ENCODE measurements at places on chromosomes 13 and 19.

DNA sequence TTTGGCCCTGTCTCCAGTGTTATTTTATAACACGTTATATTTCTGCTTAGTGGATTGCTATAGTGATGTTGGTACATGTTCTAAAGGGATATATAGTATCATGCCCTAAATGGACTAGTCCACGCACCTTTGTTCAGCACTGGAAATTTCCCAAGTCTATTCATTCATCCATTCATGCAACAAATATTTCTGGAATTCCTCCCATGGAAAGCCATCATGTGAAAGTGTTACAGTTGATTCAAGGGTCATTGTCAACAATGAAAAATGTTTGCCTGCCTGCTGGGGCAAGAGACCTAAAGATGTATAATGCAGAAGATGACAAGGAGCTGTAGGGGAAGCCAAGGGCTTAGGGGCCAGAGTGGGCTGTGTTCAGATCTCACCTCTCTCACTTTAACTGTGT, 10.8 kb upstream of the HSPH1 start:
- no peak for DNase-seq

- no peak for DNase-seq
Observed at GRCh38 chr19:38125238-38125637, 98.8 kb downstream of the DPF1 start.

DNA sequence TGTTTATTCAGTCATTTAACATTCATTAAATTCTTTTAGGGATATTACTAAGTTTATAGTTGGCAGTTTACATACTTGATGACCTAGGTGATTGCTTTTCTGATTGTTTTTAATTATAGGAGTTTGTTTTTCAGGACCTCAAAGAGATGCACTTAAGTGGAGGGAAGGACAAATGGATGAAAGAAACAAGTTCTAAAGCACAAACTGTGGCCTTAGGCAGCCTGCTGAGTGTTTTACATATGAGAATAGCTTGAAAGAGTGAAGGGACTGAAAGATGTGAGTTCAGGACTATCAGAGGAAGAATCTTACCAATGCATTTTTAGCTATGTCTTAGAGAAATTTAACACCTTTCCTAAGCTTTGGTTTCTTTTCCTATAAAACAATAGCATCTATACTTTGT, 402.6 kb downstream of the KLF12 start:
- DNase-seq = no peak

GRCh38 chr19:52322429-52322828, 13.6 kb upstream of the ZNF610 start:
- DNase-seq = no peak

GRCh38 chr13:45474584-45475454, 10.1 kb downstream of the COG3 start:
- DNase-seq = no peak

- no peak for DNase-seq
Observed at GRCh38 chr13:98665638-98665995, 86.9 kb downstream of the SLC15A1 start.

DNA sequence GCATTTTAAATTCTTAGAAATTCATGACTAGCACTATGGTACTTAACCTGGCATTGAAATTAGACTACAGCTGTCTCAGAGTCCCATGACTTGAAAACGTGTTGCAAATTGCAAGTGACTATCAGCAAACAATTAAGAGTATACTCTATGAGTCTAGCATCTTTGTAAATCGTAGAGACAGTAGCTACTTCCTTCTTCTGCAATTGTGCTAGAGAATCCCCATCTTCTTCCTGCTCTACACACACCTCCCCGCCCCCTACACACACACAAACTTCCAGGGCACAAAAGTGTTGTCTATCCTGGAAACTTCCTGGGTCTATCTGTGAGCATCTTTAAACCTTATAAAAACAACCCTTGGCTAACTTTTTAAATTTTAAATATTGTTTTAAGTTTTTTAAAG, 35.2 kb upstream of the MIR17HG start:
- no peak for DNase-seq

- DNase-seq = no peak
Observed at GRCh38 chr19:1446713-1447481, 3.0 kb upstream of the APC2 start.

DNA sequence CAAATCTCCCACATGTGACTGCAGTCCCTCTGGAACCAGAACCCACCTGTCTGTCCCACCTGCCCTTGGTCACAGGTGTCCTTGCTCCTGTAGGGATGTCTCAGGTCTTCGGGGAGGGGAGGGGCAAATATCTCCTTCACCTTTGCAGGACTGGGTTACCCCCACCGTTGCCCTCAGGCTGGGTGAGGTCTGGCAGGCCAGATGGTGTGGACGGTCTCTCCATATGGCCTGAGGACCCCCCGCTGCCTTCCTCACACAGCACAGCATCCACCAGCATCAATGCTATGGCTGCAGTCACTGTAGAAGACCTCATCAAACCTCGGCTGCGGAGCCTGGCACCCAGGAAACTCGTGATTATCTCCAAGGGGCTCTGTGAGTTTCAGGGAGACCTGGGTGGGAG, 10.0 kb downstream of the SLC5A5 start:
- DNase-seq = no peak

GRCh38 chr13:109227344-109227940, 558.9 kb downstream of the IRS2 start:
- no peak for DNase-seq

- DNase-seq = peak; percentile 75
Observed at GRCh38 chr19:17220207-17220758, 5.1 kb downstream of the USE1 start.

DNA sequence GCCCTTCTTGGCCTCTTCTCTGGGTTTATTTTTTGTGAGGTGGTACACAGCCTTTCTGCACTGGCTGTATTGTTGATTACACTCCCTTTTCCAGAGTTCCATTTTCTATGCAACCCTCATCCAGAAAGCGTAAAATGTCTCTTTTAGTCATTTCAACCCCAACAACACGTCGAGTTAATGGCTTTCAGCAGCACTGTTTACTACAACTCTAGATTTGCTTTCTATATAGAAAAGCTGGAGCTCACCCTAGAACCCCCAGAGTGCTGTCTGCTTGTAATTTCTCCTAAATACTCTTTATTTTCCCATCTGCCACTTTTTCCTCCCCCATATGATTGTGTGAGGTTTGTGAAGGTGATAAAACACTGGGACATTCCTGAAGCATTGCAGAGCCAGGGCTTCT, 148.9 kb upstream of the TMTC4 start:
- DNase-seq = no peak

- peak; percentile 13 for DNase-seq
Observed at GRCh38 chr19:56306016-56306415, 8.6 kb downstream of the ZSCAN5A start.

DNA sequence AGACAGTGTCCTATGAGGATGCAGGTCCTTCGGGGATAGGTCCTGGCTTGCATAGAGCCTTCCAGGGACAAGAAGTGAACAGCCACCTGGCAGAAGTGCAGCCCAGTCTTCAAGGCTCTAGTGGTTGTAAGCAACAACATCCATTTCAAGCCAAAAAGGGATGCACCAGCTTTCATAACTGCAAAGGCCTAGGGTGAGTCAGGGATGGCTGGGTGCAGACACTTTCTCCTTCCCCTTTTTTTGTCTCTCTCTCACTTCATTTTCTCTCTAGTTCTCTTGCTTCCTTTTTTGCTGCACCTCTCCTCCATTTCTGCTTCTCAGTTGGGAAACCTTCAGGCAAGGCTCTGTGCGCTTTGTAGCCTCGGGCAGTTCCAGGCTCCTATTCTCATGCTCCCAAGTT, 196.2 kb upstream of the ZNF536 start:
- DNase-seq = no peak

DNA sequence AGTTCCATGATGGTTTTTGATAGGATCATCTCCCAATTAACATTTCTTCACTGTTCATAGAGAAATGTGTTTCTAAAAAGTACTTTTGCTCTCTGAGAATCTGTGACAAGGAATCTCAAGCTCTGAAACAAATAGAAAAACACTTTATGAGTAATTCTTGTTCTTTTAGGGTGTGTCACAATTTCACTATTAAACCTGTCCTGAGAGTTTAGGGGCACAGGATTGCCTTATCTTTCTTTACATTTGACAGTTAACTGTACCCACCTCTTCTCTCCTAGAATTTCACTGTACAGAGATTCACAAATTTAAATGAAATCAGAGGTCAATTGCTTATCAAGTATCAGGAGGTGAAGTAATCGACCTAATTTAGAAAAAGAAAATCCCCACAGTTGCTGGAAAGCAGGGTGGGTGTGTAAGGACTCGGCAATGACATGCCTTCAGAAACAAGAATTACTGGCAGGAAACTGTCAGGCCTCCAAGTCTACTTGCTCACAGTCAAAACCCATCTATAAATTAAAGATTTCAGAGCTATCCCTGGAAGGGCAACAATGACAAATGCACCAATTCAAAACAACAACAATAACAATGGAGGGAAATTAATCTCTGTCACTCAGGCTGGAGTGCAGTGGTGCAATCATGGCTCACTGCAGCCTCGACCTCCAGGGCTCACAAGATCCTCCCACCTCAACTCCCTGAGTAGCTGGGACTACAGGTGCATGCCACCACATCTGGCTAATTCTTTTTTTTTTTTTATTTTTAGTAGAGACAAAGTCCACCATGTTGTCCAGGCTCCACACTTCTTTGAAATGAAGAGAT, 250.2 kb downstream of the ABCC4 start:
- DNase-seq = no peak

DNA sequence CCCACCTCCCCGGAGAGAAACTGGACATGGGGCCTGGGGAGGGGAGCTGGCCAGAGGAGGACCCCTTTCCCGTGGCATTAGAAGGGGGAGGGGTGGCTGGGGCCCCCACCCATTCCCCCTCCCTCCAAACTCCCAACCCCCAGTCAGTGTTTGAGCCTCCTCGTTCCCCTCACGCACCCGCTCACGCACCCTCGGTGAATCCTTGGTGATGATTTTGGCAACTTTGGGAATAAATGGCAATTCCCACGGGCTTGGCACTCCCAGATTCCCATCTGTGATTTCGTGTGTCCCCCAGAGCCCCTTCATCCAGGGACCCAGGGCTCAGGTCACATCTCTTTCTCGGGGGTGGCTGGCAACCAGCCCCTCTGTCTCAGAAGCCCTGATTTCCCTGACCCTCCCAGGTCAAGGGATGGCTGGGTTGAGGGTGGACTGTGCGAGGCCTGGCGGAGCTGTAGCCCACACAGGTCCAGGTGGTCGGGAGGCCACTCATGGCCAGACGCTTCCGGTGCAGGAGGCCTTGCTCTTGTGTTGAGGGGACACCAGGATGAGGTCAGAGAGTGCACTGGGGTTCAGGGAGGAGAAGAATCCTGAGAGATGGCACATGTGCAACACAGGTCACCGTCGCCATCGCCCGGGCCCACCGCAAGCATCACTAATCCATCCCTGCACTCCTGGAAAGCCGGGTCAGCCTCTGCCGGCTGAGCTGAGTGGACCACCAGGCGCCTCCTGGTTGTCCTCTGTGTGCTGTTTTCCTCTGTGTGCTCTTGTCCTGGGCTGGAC, 20.7 kb downstream of the EPN1 start:
- DNase-seq = no peak

DNA sequence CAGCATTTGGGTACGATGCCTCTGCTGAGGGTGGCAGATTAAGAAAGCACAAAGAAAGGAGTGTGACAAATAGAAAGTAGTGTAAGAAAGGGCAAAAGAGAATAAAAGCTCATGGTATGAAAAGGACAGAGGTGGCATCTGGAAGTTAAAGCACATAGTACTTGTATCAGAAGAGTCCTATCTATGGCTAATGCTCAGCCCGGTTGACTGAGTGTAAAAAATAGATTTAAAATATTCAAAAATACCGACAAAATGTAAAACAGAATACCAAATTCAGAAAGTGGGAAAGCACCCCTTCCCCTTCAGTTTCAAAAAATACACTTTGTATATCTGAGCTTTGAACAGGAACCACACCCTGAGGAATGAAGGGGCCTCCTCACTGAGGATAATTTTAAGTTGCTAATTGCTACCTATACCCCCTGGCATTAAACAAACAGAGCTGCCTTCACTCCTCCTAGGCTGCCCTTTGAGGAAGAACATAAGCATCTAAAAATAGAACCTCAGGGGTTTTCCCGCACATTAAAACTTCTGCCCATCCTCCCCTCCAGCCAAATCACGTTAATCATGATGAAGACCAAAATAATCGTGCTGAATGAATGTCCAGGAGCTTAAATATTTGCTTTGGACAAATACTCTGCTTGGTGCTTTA, 43.3 kb downstream of the DLEU7 start:
- DNase-seq = no peak

DNA sequence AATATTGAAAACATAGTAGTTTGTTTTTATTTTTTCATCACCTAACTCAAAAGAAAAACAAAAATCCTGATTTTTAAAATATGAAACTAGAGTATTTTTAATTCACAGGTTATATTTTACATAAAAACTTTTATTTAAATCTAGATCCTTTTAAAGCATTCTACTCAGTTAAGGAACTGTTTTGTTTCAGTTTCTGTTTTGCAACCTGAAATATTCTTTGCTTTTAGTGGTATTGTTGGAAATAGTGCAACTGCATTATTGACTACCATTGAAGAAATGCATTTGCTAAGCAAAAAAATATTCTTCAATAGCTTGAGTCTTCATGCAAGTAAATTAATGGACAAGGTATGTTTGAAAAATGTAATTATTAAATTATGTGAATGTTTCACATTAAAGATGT, 43.8 kb downstream of the COG6 start:
- no peak for DNase-seq

DNA sequence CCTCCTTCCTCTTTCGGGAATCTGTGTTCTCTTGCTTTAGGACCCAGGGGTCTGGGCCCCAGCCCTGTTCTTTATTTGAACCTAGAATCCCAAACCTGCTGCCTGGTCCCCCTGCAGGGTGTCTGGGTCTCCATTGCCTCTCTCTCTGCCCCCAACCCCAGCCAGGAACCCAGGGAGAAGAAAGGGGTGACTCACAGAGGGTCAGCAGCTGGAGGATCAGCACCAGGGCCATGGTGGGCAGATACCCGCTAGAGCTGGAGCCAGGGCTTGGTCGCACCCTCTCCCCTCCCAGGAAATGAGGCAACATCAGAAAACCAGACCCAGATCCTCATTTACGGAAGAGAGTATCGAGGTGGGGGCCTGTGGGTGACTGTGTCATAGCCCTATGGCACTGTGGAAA, at the start of gene OSCAR:
TSS of gene OSCAR (minus strand) at position 243 of the 400 bp plus-strand sequence. CDS start at position 232, 11 bp downstream.
- DNase-seq = no peak

DNA sequence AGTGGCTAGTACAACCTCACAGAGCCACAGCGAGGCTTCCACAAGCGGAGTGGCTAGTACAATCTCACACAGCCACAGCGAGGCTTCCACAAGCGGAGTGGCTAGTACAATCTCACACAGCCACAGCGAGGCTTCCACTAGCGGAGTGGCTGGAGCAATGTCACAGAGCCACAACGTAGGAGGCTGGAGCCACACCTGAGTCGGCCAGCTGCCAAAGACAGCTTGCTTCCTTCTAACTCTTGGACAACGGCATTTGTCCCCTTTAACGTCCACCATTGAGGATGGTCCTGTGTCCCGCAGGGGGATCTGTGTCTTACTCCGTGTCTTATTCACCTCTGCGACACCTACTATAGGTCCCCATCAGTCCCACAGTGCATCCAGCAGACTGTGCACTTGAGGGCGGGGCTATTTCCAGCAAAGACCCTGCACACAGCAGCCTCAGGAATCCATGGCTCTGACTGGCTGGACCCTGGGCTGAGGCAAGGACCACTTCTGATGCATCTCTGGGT, 3.7 kb downstream of the ZNF787 start:
- DNase-seq = no peak

GRCh38 chr13:104650431-104650830, 1584.2 kb upstream of the SLC10A2 start:
- no peak for DNase-seq
